ENCODE measurements at places on chromosomes 5 and 9.

GRCh38 chr5:51488803-51489642 lies 105.8 kb downstream of the ISL1 start:
- DNase-seq: no peak

GRCh38 chr5:67588389-67588788 lies 391.8 kb upstream of the CD180 start:
- DNase-seq: no peak

DNA sequence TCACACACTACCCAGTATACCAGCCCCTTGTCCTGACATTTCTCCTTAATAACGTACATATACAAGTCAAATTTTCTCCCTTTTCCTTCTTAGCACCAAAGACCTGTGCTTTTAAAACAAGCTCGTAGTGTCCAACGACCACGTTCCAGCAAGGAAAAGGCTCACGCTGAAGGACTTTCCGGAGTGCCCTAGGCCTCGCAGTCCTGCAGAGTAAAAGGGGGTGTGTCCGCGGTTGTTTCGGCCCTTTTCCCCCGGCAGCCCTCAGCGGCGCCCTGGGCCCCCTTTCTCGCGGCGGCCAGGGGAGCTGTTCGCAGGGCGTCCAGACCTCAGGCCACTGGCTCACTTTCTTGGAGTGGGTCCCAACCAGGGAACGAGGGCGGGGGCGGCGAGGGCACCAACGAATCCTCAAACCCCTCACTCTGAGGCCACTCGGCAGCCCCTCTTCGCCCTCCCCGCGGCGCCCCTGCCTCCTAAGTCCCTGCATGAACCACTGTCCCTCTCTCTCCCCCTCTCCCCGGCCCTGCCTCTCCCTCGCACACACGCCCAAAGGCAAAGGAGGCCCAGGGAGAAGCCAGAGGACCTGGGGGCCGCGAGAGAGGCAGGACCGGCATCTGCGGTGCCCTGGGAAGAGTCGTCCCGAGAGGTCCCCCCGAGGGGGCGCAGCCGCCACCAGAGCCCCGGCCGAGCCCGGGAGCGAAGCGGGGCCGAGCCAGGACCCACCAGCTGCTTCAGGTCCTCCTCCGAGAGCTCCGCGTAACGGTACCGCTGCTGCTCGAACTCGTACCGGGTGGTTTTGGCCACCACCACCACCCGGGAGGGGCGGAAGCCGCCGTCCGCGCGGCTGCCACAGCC lies 720 bp downstream of the NADK2 start:
- DNase-seq: peak; percentile 66

DNA sequence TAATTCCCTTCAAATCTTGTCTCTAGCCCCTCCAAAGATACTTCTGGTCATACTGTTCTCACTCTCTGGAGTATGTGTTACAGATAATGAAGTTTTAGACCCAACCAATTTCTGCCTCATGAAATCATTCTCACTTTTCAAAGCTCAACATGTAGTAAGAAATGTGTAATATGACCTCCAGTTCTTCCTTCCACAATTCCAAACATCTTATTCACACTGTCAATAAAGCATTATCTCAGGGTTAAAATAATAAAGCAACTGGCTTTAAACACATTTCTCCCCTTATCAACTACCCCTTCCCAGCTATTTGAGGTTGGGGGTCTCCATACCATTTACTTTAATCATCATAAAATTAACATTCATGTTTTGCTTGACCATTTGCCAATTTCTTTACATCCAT lies 654.1 kb downstream of the RAB3C start:
- no peak for DNase-seq

GRCh38 chr5:27325513-27325912 lies 287.1 kb upstream of the CDH9 start:
- no peak for DNase-seq
